ENCODE measurements at places on chromosomes 7 and 10. TPM values are rescaled to one million over a fixed set of nuclear protein-coding genes. Genes with fewer than 3 reads are reported as not detected.

- H3K36me3 ChIP-seq: no peaks in the 10 kb centered on the region
- H3K27ac ChIP-seq: no peak overlapping the region
- no peak for DNase-seq
- H3K4me1 ChIP-seq: no peaks in the 10 kb centered on the region
- H3K27me3 ChIP-seq: no peaks in the 10 kb centered on the region
These were observed 127.3 kb downstream of the LHPP start for GRCh38 chr10:124588736-124589490.

DNA sequence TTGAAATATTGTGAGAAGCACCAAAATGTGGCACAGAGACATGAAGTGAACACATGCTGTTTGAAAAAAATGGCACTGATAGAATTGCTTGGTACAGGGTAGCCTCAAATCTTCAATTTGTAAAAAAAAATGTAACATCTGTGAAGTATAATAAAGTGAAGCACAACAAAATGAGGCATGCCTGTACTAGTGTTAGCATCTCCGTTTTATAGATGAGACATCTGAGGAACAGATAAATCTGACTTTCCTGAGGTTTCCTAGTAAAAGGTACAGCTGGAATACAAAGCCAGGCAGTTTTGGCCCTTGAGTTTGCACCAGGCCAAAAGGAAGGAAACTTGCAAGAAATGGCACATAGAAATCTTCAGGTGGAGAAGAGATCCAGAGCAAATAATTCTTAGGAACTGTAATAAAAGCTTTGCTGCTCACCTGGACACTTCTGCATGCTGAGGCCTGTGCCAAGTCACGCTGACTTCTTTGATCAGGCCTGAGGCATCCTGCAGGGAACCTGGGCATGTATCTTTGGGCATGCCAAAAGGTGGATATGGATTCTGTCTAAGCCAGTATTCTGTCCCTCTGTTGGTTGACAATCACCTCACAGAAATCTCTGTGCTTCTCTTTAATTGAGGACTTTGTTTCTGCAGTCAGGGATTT is 251.5 kb upstream of the PLPP4 start:
- H3K4me1 ChIP-seq: no peaks in the 10 kb centered on the region
- no peaks in the 10 kb centered on the region for H3K36me3 ChIP-seq
- no peak overlapping the region for H3K27ac ChIP-seq
- DNase-seq: no peak
- H3K27me3 ChIP-seq: peaks cover 5% of the 10 kb centered on the region
- H3K4me3 ChIP-seq: no peak overlapping the region

The NEUROD6 gene
- total RNA-seq: not detected

The MTPN gene
- total RNA-seq: 168 TPM

DNA sequence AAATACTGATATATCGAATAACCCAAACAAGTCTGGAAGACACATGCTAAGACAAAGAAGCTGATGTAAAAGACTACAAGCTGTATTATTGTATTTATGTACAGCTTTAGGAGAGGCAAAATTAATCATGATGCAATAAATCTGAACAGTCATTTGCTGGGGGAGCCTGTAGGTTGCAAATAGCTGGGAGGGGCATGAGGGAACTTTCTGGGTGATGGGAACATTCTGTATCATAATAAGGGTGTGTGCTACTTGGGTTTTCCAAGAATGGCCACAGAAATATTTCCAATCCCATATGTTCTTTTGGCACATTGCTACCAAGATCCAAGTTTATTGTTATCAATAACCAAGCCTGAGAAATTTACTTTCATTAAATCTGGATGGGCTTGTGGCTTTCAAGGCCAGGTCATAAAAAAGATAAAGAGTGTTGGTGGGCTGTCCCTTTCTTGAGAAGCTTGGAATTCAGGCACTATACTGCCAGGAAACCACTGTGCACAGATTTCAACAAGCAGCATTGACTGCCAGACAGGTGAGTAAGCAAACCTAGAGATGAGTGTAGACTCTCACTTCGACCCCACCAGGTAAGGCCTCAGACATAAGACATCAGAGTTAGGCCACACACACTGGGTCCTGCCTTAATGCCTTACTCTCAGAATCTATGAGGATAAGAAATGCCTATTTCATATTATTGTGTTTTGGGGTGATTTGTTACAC is 629.7 kb upstream of the FZD8 start:
- DNase-seq: no peak
- H3K36me3 ChIP-seq: no peaks in the 10 kb centered on the region
- no peaks in the 10 kb centered on the region for H3K4me1 ChIP-seq
- no peaks in the 10 kb centered on the region for H3K27me3 ChIP-seq
- H3K4me3 ChIP-seq: no peak overlapping the region
- H3K27ac ChIP-seq: no peak overlapping the region

- peaks cover 9% of the 10 kb centered on the region for H3K4me1 ChIP-seq
- peak; percentile 17 for DNase-seq
- peaks cover 13% of the 10 kb centered on the region for H3K27me3 ChIP-seq
- no peak overlapping the region for H3K27ac ChIP-seq
These were observed 30.5 kb downstream of the JAKMIP3 start for GRCh38 chr10:132096223-132096622.

DNA sequence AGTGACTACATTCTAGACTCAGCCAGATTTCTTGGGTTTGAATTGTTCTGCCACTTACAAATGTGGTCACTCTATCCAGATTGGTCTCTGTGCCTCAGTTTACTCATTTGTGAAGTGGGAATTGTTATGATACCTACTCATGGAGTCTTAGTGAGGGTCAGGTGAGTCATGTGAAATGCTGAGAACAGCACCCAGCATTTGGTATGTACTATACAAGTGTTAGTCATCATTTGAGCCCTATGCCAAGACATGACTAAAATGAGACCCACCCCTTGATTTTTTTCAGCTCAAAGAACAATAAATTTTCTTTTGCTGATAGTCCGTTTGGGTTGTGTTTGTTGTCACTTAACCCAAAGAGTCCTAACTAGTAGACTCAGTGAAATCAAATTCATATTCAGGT is 92.8 kb downstream of the CHN2 start:
- H3K27ac ChIP-seq: no peak overlapping the region
- H3K4me1 ChIP-seq: peaks cover 46% of the 10 kb centered on the region
- DNase-seq: no peak
- H3K4me3 ChIP-seq: no peak overlapping the region
- peaks cover 37% of the 10 kb centered on the region for H3K27me3 ChIP-seq

GRCh38 chr10:52106899-52107298 is 207.2 kb upstream of the DKK1 start:
- no peaks in the 10 kb centered on the region for H3K27me3 ChIP-seq
- H3K4me1 ChIP-seq: no peaks in the 10 kb centered on the region
- H3K27ac ChIP-seq: no peak overlapping the region

DNA sequence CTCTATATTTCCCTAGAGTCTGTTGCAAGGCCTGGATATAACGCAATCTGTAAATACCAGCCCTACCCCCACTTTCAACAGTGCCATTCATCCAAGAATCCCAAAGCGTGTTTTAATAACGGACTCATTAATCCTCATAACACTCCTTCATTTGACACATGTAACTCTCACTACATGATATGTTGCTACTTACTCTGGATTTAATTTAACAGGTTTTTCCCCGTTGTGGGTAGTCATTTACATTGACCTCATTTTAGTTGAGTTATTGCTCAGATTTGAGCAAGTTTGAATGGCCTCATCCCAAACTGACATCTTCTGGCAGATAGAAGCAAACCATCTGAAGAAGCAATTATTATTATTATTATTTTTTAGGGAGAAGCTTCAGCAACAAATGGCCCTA is 125.4 kb upstream of the NPVF start:
- H3K27ac ChIP-seq: no peak overlapping the region
- H3K4me3 ChIP-seq: no peak overlapping the region
- no peak for DNase-seq
- H3K4me1 ChIP-seq: peaks cover 1% of the 10 kb centered on the region
- H3K27me3 ChIP-seq: peaks cover 5% of the 10 kb centered on the region
- no peaks in the 10 kb centered on the region for H3K36me3 ChIP-seq

GRCh38 chr10:15540727-15541126 is 169.6 kb upstream of the FAM171A1 start:
- H3K4me1 ChIP-seq: no peaks in the 10 kb centered on the region
- no peaks in the 10 kb centered on the region for H3K36me3 ChIP-seq
- no peak overlapping the region for H3K4me3 ChIP-seq
